ENCODE measurements at places on chromosomes 3 and 15. TPM values are rescaled to one million over a fixed set of nuclear protein-coding genes. Genes with fewer than 3 reads are reported as not detected.
A peak's percentile ranks its signal among the peaks of the same experiment; 100 is the strongest.

DNA sequence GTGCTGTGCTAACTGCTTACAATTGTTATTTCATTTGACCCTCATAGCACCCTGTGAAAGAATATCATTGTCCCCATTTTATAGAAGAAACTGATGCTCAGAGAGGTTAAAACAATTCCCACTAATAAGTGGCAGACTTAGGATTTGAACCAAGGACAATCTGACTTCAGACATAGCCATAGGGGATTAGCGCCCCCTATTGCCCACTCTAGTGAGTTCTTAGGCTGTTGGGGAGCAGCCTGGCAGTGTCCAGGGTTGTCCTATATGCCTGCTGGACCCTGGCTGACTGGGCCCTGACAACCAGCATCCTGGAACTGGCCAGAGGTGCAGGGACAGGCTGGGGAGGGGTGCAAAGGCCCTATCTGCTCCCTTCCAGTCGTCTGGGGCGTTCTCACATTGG, 15.4 kb downstream of the DPH3 start:
- peaks cover 7% of the 10 kb centered on the region for H3K4me1 ChIP-seq
- H3K27ac ChIP-seq: no peak overlapping the region
- DNase-seq: no peak
- no peak overlapping the region for H3K4me3 ChIP-seq

DNA sequence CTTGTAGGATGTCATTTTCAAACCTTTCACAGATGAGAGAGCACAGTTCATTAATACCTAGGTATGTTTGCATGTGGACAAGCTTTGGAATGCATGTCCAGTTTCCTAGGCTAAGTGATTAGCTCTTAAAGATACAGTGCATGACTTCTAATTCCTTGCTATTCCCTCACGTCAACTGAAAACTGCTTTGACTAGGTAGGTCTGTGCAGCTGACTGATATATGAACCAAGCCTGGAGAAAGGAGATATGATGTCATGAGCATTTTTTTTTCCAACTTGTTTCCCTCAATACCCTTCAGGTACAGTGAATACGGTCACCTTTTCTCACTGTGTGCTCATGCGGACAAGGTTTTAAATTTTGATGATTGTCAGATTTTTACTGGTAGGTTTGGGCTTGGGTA, 41.6 kb upstream of the TASOR start:
- H3K27ac ChIP-seq: no peak overlapping the region
- peaks cover 16% of the 10 kb centered on the region for H3K36me3 ChIP-seq
- H3K4me3 ChIP-seq: no peak overlapping the region
- DNase-seq: no peak
- no peaks in the 10 kb centered on the region for H3K27me3 ChIP-seq

DNA sequence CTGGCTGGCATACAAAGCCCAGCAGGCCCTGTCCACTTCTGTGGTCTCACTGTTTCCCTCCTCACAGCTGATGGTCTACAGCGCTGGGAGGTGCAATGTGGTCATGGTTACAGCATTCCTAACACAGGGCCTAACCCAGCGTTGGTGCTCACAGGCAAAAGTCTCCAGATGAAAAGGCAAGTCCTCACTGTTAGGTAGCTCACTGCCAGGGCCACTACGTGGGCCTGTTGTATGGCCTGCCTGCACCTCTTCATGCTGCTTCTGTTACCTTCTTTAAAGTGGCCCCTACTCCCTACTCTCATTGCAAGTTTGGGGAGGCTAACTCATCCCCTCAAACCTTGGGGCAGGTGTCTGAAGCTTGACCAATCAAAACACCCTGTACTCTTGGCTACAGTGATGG, 31.3 kb downstream of the CCDC13 start:
- H3K4me1 ChIP-seq: peaks cover 9% of the 10 kb centered on the region
- no peaks in the 10 kb centered on the region for H3K27me3 ChIP-seq
- no peak for DNase-seq
- H3K4me3 ChIP-seq: no peak overlapping the region
- no peaks in the 10 kb centered on the region for H3K36me3 ChIP-seq

- no peak for DNase-seq
- H3K4me1 ChIP-seq: peaks cover 32% of the 10 kb centered on the region
- H3K36me3 ChIP-seq: no peaks in the 10 kb centered on the region
- H3K4me3 ChIP-seq: no peak overlapping the region
These were observed 2.5 kb downstream of the KPNA1 start for GRCh38 chr3:122512284-122512683.

DNA sequence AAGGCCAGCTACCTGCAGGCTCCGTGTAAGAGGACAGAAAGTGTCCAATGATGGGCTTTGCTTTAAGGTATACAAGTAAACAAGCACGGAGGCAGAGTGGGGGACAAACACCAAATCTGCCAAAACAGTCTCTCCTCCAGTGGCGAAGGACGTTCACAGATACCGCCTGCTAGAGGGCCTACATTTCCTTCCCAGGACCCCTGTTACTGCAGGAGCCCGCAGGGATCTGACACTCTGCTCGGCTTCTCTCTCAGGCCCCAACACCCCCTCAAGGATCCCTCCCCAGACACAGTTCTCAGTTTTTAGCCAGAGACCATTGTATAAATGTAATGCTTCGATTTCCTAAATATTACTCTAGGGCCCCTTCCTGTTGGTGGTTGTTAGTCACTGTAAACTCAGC, 46.0 kb upstream of the VGLL4 start:
- no peaks in the 10 kb centered on the region for H3K27me3 ChIP-seq
- H3K4me1 ChIP-seq: no peaks in the 10 kb centered on the region
- H3K36me3 ChIP-seq: no peaks in the 10 kb centered on the region
- DNase-seq: no peak

GRCh38 chr3:25854635-25855034, 64.7 kb downstream of the OXSM start:
- H3K27ac ChIP-seq: no peak overlapping the region
- H3K4me1 ChIP-seq: no peaks in the 10 kb centered on the region
- H3K36me3 ChIP-seq: no peaks in the 10 kb centered on the region
- no peak overlapping the region for H3K4me3 ChIP-seq

- no peaks in the 10 kb centered on the region for H3K27me3 ChIP-seq
- H3K27ac ChIP-seq: no peak overlapping the region
- no peaks in the 10 kb centered on the region for H3K36me3 ChIP-seq
- peak; percentile 48 for DNase-seq
These were observed 152.9 kb upstream of the GOLIM4 start for GRCh38 chr3:168248383-168249204.

DNA sequence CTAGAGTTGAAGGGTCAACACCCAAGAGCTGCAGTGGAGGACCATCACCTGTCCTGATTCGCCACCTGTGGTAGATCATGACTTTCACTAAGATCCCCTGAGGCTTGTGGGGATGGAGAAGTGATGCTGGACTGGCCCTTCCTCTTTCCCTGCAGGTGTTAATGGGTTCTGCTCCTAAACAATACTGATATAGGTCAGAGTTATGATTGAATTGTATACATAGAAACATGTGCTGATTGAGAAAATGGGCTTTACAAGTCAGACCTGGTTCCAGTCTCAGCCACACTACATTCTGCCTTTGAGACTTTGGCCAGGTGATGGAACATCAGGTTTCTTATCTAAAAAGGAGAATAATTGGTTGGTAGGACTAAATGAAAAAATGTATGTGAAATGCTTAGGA, 418.9 kb upstream of the TPRG1 start:
- no peak overlapping the region for H3K27ac ChIP-seq
- DNase-seq: no peak
- no peaks in the 10 kb centered on the region for H3K36me3 ChIP-seq
- H3K4me1 ChIP-seq: no peaks in the 10 kb centered on the region

GRCh38 chr15:27813139-27813538, 286.0 kb downstream of the OCA2 start:
- DNase-seq: no peak
- H3K27ac ChIP-seq: no peak overlapping the region
- H3K27me3 ChIP-seq: no peaks in the 10 kb centered on the region
- no peak overlapping the region for H3K4me3 ChIP-seq

GRCh38 chr15:83498801-83499200, 51.7 kb downstream of the SH3GL3 start:
- H3K36me3 ChIP-seq: no peaks in the 10 kb centered on the region
- no peak overlapping the region for H3K27ac ChIP-seq
- H3K27me3 ChIP-seq: no peaks in the 10 kb centered on the region
- H3K4me3 ChIP-seq: no peak overlapping the region
- no peaks in the 10 kb centered on the region for H3K4me1 ChIP-seq

DNA sequence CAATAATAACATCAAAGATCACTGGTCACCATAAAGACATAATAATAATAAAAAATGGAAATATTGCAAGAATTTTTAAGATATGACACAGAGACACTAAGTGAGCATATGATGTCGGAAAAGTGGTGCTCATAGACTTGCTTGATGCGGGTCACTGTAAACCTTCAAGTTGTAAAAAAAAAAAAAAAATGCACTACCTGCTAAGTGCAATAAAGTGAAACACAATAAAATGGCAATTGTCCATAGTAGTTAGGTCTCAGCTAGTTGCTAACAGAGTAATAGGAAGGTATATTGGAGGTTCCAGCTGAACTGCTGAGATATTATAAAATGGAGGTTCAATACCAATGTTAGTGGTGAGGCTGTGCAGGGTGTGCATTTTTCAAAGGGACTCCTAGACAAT, 146.6 kb upstream of the MRPS22 start:
- H3K36me3 ChIP-seq: no peaks in the 10 kb centered on the region
- H3K27me3 ChIP-seq: no peaks in the 10 kb centered on the region
- H3K4me3 ChIP-seq: no peak overlapping the region
- no peak for DNase-seq
- no peak overlapping the region for H3K27ac ChIP-seq

GRCh38 chr3:88433568-88433967, 283.8 kb downstream of the C3orf38 start:
- H3K4me1 ChIP-seq: no peaks in the 10 kb centered on the region
- H3K27ac ChIP-seq: no peak overlapping the region
- no peak for DNase-seq
- no peaks in the 10 kb centered on the region for H3K27me3 ChIP-seq

DNA sequence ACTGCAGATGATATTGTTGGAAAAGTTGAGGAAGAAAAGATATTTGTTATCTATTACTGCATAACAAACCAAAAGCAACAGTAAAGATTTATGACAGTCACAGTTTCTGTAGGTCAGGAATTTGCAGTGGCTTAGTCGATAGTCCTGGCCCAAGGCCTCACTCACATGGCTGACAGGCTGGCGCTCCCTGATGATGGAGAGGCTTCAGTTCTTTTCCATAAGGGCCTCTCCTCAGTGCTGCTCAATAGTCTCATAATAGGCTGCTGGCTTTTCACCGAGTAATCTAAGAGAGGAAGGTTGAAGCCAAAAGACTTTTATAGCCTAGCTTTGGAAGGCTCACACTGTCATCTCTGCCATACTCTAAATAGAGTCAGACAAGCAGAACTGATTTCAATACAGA, 17.7 kb downstream of the IREB2 start:
- peak overlapping the region; percentile 54 for H3K27ac ChIP-seq
- peak; percentile 64 for DNase-seq
- H3K36me3 ChIP-seq: no peaks in the 10 kb centered on the region
- no peaks in the 10 kb centered on the region for H3K27me3 ChIP-seq
- H3K4me3 ChIP-seq: no peak overlapping the region

GRCh38 chr3:66923969-66924368, 74.1 kb upstream of the KBTBD8 start:
- no peak overlapping the region for H3K4me3 ChIP-seq
- no peaks in the 10 kb centered on the region for H3K27me3 ChIP-seq
- H3K27ac ChIP-seq: no peak overlapping the region
- H3K36me3 ChIP-seq: no peaks in the 10 kb centered on the region

- DNase-seq: no peak
- H3K36me3 ChIP-seq: no peaks in the 10 kb centered on the region
- H3K27ac ChIP-seq: peak overlapping the region; percentile 80
- no peaks in the 10 kb centered on the region for H3K27me3 ChIP-seq
- H3K4me1 ChIP-seq: peaks cover 42% of the 10 kb centered on the region
- H3K4me3 ChIP-seq: no peak overlapping the region
These were observed 4.3 kb upstream of the COPG1 start for GRCh38 chr3:129245141-129245540.

DNA sequence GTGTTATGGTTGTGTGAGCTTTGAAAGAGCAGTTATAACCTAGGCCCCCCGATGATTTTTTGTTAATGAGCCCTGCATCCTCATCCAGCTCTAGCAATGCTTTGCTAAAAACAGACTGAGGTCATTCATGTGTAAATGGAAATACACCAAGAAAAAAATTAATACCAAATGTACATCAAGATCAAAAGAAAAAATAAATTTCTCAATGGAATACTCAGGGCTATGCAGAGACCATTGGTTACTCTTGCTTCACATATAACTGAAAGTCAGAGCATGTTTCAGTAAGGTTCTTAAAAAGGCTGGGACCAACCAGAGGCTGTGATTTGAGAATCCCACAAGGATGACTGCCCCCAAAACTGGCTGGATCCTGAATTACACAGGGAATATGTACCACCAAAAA, 48.0 kb downstream of the ARHGAP31 start:
- H3K4me3 ChIP-seq: no peak overlapping the region
- no peaks in the 10 kb centered on the region for H3K27me3 ChIP-seq
- peaks cover 22% of the 10 kb centered on the region for H3K4me1 ChIP-seq
- no peaks in the 10 kb centered on the region for H3K36me3 ChIP-seq

- H3K4me1 ChIP-seq: no peaks in the 10 kb centered on the region
- no peak for DNase-seq
- no peak overlapping the region for H3K27ac ChIP-seq
- no peaks in the 10 kb centered on the region for H3K27me3 ChIP-seq
- H3K36me3 ChIP-seq: no peaks in the 10 kb centered on the region
- no peak overlapping the region for H3K4me3 ChIP-seq
These were observed 9.0 kb upstream of the ADGRG7 start for GRCh38 chr3:100600181-100601042.

DNA sequence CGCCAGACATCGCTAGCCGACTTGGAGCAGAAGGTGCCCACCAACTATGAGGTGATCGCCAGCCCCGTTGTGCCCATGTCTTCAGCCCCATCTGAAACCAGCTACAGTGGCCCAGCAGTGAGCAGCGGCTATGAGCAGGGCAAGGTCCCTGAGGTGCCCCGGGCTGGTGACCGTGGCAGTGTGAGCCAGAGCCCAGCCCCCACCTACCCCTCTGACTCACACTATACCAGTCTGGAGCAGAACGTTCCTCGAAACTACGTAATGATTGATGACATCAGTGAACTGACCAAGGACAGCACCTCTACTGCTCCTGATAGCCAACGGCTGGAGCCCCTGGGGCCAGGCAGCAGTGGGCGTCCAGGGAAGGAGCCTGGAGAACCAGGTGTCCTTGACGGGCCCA, 12.9 kb upstream of the APEH start:
- H3K4me3 ChIP-seq: no peak overlapping the region
- no peak for DNase-seq
- H3K27me3 ChIP-seq: no peaks in the 10 kb centered on the region
- H3K4me1 ChIP-seq: no peaks in the 10 kb centered on the region
- H3K27ac ChIP-seq: no peak overlapping the region

GRCh38 chr3:22371607-22372291, 620.7 kb upstream of the ZNF385D start:
- no peak overlapping the region for H3K27ac ChIP-seq
- H3K4me3 ChIP-seq: peak overlapping the region; percentile 43
- H3K27me3 ChIP-seq: peaks cover 3% of the 10 kb centered on the region

GRCh38 chr3:164341086-164341485, 737.2 kb downstream of the SI start:
- no peak for DNase-seq
- H3K27me3 ChIP-seq: no peaks in the 10 kb centered on the region
- H3K4me1 ChIP-seq: no peaks in the 10 kb centered on the region
- no peaks in the 10 kb centered on the region for H3K36me3 ChIP-seq

The SEMA3F gene
- total RNA-seq: 24.9 TPM

The RAD51 gene
- total RNA-seq: not detected

The PLAAT1 gene
- not detected for total RNA-seq

The HMCES gene
- total RNA-seq: 38.0 TPM

The SV2B gene
- 0.46 TPM for total RNA-seq

The ADCY5 gene
- 2.1 TPM for total RNA-seq
